Pulmonary artery endothelial cell (primary cell): ENCODE measurements at places on chromosomes 4 and X.

DNA sequence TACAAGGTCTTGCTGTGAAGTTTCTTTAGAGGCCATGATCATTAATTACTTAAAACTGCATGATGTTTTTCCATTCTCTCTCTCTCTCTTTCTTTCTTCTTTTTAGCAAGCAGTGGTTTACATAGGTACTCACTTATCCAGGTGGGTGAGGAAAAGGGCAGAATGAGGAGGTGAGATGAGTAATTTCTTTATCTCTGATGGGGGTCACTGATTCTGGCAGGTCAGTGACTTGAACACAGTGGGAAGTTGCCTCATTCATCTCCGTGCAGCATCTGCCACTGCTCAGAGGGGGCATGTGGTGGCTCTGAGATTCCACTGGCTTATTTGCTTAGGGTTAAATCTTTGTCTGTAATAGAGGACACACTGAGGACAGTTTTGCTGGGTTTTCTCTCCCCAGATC lies 62.6 kb downstream of the FAM114A1 start:
- DNase-seq = no peak

DNA sequence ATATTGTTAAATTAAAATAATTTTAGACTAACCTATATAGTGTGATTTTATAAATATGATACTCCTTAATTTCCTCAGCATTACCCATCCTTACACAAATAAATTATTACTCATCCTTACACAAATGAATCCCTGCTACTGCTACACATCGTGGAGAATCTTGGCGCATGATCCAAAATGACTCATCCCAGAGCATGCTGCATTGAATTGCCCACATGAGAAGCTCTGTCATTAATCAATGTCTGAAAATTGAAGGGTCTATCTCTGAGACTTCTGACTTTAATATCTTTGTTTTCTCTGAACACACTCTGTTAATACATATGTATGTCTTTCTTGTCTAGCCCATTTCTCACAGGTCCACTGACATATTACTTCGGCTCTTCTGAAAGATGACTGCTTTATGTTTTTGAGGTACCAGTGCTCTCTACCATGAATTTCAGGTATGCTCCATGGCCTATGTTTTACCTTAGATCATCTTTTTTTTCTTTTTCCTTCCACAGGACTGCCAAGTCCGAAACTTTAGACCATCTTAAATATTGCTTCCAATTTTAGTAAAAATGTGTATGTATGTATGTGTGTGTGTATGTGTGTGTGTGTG lies 15.7 kb upstream of the DUSP21 start:
- DNase-seq = no peak

DNA sequence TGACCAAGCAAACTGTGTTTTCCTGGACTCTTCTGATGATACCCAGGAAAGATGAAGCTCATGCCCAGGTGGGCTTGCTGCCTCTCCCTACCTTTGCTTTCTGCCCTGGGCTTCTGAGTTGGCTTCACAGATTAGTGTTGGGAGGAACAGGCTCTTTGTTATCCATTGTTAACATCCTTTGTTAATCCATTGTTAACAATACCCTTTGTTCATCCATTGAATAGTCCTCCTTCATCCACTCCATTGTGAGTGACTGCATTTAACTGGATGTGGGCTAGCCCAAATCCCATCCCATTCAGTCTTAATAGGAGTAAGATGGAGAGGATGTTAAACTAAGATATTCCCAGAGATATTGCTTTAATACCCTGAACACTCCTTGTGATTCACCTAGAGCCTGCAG lies 199.0 kb upstream of the LNX1 start:
- no peak for DNase-seq

DNA sequence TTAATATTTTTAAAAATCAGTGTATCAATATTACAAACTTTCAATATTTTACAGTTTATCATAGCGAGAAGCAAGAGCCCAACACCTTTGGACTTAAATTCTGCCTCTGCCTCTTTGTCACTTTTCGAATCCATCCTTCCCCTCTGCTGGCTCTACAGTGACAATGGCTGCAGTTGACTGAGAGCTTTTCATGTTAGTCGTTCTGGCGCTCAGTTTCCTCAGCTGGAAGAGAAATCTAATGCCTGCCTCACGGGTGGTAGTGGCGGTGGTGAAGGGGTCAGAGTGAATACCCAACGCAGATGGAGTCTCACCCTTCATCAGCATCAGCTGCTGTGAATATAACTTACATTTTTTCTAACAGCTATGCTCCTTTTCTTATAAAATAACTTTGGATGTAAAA lies 144.8 kb downstream of the NWD2 start:
- DNase-seq = no peak

GRCh38 chr4:79338148-79338547 lies 12.3 kb upstream of the NAA11 start:
- no peak for DNase-seq

- no peak for DNase-seq
These were observed 88.8 kb upstream of the CCDC160 start for GRCh38 chrX:134148172-134148692.

GRCh38 chr4:71404049-71404448 lies 65.2 kb downstream of the SLC4A4 start:
- no peak for DNase-seq

DNA sequence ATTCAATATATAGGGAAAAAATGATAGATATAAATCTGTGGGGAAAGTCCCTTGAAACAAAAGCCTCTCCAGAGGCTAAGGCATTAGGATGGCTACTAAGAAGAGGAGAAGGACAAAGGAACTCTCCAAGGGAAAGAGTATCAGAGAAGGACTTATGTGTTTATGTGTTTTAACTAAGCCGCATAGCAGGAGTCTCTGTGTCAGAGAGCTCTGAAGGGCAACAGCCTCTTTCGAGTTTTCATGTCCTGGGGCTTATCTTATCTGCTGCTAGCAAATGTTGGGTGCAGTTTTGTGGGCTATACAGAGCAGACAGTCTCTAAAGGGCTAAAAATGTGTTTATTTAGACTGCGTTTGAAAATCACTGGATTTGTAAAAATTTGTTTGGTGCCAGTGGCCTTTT lies 1145.6 kb upstream of the DIAPH2 start:
- no peak for DNase-seq

DNA sequence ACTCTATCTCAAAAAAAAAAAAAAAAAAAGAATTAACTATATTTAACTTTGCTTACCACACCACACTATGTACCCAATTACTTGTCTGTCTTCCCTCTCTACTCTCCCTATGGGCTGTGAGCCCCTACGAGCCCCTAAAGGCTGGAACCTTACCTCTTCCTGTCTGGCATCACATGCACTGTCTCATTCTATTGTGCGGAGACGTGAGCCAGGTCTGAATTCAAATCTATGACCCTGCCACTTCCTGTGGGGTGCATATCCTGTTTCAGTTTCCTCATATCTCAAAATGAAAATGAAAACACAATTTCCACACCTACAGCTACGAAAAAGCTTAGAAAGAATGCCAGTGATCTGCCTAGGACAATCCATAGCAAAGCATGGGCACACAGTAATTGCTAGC lies 42.9 kb upstream of the HS3ST1 start:
- DNase-seq = peak; percentile 33

- no peak for DNase-seq
These were observed 376.7 kb upstream of the SMIM31 start for GRCh38 chr4:164377277-164377676.

DNA sequence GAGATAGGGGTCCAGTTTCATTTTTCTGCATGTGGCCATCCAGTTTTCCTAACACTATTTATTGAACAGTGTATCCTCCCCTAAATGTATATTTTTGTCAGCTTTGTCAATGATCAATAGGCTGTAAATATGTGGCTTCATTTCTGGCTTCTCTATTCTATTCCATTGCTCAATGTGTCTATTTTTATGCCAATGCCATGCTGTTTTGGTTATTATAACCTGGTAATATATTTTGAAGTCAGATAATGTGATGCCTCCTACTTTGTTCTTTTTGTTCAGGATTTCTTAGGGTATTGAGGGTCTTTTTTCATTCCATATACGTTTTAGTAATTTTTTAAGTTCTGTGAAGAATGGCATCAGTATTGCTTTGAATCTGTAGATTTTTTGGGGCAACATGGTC lies 8.7 kb upstream of the CXCL3 start:
- no peak for DNase-seq
